ENCODE measurements at places on chromosomes 11 and 22.

DNA sequence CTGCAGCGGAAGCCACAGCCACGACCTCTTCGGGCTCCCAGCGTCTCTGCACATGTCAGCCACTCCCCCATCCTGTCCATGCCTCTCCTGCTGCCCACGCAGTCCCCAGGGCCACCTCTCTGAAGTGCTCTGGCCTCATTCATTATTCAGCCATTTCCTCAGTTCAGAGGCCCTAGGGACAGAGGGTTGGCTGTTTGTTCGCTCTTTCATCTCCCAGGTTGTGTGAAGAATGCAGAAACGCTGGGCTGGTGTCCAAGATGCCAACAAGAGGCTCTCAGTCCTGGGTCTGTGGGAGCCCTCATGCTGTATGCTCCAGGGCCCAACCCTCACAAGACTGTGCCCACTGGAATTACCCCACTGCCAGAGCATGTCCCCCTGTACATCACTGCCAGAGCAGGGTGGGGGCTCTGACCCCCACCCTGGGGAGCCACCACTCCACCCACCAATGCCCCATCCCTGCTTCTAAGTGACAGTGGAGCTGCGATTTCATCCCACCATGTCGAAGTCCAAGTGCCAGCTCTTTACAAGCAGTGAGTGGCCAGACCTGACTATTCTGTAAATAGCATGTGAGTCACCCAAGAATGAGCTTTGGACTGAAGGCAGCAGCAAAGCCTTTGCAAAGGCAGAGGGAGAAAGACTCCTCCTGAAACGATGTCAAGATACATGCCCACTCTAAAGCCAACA is 209.6 kb downstream of the BUD13 start:
- DNase-seq: no peak

DNA sequence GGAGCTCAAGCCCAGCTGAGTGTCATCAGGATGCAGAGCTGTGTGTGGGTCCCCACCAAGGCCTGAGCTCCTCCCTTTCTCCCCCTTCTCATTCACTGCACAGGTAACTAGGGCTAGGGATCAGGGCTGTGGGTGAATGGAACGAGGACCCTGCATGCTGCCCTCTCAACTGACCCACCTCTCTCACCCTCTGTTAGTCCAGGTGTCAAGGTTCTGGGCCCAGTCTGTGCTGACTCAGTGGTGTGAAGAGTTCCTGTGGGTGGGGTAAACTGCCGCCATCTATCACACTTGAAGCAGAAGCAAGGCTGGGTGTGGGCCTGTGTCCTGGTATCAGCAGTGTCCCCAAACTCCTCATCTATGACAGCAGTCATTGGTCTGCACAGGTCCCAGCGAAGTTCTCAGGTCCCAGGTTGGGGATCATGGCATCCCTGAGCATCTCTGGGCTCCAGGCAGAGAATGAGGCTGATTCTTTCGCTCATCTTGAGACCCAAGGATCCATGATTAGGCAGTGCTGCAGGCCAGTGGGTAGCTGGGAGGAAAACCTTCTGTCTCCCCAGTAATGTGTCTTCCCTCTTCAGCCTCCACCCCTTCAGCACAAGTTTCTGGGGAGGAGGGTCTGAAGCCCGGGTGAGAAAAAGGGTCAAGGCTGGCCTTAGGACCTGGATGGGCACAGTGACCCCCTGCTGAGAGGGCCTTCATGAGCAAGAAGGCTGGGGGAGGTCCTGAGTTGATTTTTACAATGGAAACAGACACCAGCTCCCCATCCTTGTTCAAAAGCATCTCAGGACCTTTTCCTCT is 109.8 kb downstream of the ZNF280B start:
- no peak for DNase-seq

- DNase-seq: no peak
These were observed 24.1 kb downstream of the RGL4 start for GRCh38 chr22:23714596-23715578.

GRCh38 chr11:70477609-70478008 is 79.3 kb downstream of the CTTN start:
- DNase-seq: no peak

GRCh38 chr11:91798240-91798639 is 426.4 kb upstream of the FAT3 start:
- no peak for DNase-seq
